ENCODE measurements at places on chromosomes 11 and 22.

DNA sequence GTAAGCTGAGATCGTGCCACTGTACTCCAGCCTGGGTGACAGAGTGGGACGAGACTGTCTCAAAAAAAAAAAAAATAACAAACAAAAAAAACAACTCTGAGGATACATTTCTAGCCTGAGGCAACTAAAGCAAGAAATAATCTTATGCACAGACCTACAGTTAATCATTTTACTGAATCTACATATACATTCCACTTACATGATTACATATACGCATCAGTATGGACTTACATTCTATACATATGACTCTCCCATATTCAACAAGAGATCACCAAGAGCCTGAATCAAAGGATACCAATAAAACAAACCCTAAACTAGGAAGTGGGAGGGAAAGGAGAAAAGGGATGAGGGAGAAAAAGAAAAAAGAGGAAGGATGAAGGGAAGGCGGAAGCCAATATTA is 1.1 kb downstream of the ALG8 start:
- no peak for DNase-seq

DNA sequence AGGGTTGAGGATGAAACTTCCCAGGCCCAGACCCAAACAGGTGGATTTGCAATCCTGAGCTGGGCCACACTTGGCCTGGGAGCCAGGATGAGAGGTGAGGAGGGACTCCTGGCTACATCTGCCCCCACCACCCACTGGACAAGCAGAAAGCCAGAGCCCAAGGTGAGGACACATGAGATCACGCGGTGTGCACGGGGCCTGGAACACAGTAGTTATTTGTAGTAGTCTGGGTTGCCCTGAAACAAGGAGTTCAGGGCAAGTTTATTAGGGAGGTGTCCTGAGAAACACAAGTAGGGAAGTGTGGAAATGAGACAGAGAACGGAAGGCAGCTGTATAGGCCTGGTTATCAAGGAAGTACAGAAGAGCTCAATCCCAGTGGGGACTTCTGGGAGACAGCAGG is 647 bp upstream of the SEC14L6 start:
- no peak for DNase-seq

- DNase-seq = no peak
Observed at GRCh38 chr11:86978247-86978646, 23.1 kb upstream of the FZD4 start.

- DNase-seq = peak; percentile 46
Observed at GRCh38 chr11:126146454-126147192, 64.8 kb downstream of the RPUSD4 start.

- no peak for DNase-seq
Observed at GRCh38 chr11:92845805-92846204, 123.6 kb upstream of the MTNR1B start.

DNA sequence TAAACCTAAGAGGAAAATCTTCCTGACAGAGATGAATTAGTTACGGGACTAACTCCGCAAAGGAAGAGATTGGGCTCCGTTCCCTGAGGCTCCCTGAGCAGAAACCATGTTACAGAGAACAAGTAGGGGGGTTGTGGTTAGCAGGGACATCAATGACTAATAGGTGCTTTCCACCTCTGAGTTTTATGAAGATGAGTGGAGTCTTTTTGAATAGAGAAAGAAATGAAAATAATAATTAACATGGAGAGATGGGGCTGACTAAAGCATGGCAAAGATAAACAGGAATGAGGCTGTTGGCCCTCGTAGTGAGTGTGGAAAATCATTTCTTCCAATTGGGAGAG is 47.5 kb upstream of the PICALM start:
- no peak for DNase-seq

DNA sequence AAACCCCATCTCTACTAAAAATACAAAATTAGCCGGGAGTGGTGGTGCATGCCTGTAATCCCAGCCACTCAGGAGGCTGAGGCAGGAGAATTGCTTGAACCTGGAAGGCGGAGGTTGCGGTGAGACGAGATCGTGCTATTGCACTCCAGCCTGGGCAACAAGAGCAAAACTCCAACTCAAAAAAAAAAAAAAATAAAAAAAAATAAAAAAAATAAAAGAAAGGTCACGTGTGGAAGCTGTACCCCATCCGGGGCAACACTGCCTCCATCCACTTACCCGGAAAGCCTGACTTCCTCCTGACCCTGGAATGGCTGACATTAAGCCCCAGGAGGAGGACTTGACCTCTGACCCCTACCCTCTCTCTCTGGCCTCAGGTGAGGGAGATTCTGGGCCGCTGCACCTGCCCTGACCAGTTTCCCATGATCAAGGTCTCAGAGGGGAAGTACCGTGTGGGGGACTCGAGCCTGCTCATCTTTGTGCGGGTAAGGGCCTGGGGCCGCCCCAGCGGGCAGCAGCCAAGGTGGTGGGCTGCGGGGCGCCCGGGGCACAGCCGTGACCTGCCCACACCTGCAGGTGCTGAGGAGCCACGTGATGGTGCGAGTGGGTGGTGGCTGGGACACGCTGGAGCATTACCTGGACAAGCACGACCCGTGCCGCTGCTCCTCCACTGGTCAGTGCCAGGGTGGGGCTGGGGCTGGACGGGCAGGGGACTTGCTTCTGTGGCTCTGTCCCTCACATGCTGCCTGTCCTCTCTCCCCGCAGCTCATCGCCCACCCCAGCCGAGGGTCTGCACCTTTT is 3.8 kb downstream of the GAS2L1 start:
- no peak for DNase-seq

DNA sequence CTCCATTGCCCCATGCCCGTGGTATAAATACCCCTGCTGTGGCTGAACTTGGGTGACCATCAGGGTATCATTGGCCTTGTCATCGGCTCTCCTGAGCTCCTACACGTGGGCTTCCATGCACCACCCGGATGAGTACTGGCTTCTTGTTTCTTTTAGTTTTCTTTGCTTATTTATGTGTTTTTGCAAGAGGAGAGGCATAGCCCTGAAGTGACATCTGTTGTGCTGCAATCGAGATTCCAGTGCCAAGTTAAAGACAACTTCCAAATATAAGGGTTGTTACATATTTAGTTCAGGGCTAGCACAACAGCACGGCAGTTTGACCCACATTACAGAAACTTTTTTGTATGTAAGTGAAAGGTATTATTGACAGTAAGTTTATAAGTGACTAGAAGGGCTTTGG is 1087.1 kb downstream of the TBC1D22A start:
- DNase-seq = no peak

GRCh38 chr11:72627594-72628281 is 46.5 kb downstream of the PDE2A start:
- no peak for DNase-seq

- DNase-seq = no peak
Observed at GRCh38 chr11:122616718-122617117, 38.8 kb upstream of the UBASH3B start.

GRCh38 chr11:123193742-123194141 is 1.3 kb downstream of the CLMP start:
- no peak for DNase-seq

DNA sequence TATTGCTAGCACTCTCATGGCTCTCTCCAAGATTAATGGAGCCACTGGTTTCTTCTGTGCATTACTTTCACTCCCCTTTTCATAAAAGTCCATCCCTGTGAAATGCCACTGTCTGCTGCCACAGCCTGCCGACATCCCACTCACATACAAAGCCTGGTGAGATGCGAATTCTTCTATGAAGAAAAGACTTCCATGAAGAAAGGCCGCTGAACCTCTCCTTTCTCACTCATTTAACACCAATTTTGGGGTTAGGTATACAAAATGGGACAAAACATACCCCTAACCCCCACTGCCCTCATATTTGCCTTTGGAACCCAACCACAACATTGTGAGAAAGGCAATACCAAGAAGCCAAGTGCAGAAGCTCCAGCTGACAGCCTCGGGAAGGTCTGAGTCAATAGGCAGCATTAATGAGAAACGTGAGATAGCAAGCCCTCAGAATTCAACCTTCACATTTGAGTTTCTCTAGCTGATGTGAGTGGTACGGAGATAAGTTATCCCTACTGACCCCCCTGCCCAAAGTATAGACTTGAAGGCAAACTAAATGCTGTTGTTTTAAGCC is 156.4 kb downstream of the ATG16L2 start:
- DNase-seq = no peak

- no peak for DNase-seq
Observed at GRCh38 chr11:96869207-96869606, 479.4 kb downstream of the JRKL start.

DNA sequence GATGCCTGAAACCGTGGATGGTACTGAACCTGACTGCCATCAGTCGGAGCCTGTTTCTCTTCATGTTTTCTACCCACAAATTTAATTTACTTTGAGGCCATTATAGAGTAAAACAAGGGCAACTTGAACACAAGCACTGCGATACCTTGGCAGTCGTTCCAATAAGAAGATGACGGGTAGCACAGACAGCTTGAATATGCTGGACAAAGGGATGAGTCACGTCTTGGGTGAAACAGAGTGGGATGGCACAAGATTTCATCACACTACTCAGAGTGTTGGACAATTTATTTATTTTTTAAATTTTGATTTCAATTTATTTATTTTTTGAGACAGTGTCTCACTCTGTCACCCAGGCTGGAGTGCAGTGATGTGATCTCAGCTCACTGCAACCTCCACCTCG is 5.7 kb downstream of the DIXDC1 start:
- no peak for DNase-seq

GRCh38 chr11:111176603-111177002 is 68.9 kb upstream of the POU2AF2 start:
- no peak for DNase-seq

GRCh38 chr11:46858920-46859546 is 13.0 kb upstream of the CKAP5 start:
- DNase-seq = no peak
